ENCODE measurements at places on chromosomes 5 and 9.

- DNase-seq = no peak
Observed at GRCh38 chr5:40475561-40475960, 204.2 kb upstream of the PTGER4 start.

GRCh38 chr5:58985759-58986158 is 402.9 kb downstream of the RAB3C start:
- no peak for DNase-seq

DNA sequence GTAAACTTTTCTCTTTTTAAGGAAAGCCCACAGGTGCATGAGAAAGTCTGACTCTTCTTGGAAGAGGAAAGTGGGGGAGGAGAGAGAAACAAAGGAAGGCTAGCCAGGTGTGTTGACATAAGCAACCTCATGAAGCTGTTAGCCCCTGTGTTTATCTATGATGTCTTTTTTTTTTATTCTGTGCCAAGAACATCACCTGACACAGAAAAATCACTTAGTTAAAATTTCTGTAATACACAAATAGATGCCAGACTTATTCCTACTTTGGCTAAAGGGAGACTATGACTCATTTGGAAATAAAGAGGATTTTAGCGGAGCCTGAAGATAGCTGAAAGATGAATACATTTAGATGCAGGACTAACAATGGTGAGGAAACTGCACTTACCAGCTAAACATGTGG is 58.3 kb downstream of the BAAT start:
- DNase-seq = no peak

GRCh38 chr5:67214707-67215447 is 18.3 kb upstream of the CD180 start:
- no peak for DNase-seq

DNA sequence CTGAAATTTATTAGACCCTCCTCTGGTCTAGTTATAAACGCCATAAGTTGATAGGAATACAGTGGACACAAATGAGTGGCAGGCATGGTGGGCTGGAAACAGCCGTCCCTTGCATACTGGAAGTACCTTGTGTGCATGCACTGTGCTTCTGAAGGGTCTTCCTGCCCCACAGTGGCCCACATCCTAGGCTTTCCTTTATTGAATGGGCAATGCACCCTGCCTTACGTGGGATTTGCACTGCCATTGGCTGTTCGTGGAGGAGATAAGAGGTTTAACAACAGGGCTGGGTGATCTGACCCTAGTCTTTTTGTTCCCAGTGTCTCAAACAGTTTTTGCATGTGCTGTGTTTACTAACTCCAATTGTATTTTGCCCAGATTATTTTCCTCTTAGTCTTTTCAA is 480.8 kb downstream of the GADD45G start:
- DNase-seq = no peak

- DNase-seq = no peak
Observed at GRCh38 chr9:16045651-16046280, 492.9 kb downstream of the CCDC171 start.

- no peak for DNase-seq
Observed at GRCh38 chr5:74457876-74458275, 182.7 kb downstream of the ENC1 start.

GRCh38 chr5:88093765-88094164 is 174.9 kb downstream of the TMEM161B start:
- DNase-seq = no peak

GRCh38 chr5:158922263-158922592 is 177.5 kb downstream of the EBF1 start:
- no peak for DNase-seq

- DNase-seq = no peak
Observed at GRCh38 chr5:131706281-131706680, 71.3 kb upstream of the RAPGEF6 start.

- DNase-seq = no peak
Observed at GRCh38 chr5:167412556-167412955, 878.9 kb upstream of the WWC1 start.

DNA sequence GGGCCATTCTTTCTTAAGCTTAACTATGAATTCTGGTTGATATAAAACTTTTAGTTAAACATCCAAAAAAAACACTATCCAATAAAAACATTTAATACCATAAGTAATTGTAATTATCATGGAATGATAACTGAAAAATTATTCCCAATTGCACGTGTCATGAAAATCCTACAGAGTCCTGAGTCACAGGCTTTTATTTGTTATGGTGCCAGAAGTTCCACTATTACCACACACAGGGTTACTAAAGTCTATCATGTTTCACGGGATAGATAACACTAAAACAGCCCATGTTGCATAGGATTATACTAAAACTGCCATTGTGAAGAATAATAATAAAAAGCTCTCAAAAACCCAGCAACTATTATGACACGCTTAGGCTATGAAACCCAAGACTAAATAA is 1381.8 kb downstream of the EFNA5 start:
- DNase-seq = no peak

GRCh38 chr5:65190328-65191053 is 291.2 kb downstream of the ADAMTS6 start:
- no peak for DNase-seq

DNA sequence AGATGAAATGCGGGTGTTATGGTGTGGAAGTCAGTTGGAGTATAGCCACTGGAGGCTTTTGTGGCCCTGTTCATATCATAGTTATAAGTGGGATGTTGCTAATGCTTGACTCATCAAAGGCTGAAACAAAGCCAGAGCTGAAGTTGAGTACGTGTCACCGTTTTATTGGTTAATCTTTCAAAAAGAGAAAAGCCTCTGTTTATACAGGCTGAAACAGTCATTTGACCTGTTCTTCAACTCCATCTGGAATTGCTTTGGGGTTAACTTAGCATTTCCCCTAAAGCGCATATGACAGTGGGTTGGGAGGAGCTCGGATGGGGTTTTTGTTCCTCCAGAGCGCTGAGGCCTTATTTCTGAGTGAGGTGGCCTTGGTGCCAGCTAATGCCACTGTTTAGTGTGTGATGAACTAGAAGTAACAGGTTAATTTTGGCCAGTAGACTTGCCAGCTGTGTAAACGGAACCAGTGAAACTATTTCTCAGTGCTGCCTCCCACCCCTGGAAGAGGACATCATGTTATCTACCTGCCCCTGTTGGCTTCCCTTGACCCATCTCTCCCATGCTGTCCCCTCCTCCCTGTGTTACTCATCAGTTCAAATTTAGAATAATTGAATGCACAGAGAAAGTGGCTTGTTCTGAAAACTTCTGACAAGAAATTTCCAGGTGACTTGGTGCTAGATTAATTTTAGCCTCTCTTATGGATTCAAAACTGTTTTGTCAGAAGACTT is 34.2 kb downstream of the MTAP start:
- DNase-seq = no peak

DNA sequence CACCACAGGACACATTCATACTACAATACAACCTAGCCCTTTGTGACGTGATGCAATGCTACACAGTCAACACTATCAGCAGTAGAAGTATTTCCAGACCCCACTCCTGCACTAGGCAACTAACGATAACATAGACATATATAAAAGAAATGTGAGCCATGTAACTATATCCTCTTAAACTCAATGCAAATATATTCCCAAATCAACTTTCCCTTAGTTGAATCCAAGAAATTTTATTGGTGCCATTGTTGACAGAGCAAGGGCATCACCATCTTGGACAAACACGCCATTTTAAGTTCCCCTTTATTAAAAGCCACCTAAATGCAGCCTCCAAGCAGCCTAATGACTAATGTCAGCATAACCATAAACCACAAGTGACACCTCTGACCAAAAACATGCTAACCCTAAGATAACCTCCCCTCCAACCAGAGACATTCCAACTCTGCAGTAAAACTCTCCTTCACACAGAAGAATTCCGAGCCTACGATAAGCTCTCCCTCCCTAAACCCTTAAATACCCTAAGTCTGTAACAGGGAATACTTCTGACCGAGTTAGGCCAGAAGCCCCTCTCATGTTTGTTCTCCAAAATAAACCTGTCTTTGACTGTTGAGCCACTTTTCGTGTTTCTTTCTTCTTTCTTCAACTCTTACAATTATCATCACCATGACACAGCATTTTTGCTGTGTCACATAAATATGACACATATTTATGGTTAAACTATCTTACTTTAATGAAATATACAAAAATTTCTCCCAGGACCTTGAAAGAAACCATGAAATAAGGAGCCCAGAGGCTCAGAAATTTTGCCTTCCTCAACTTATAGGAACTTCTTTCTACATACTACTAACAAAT is 1497.8 kb downstream of the EFNA5 start:
- no peak for DNase-seq

DNA sequence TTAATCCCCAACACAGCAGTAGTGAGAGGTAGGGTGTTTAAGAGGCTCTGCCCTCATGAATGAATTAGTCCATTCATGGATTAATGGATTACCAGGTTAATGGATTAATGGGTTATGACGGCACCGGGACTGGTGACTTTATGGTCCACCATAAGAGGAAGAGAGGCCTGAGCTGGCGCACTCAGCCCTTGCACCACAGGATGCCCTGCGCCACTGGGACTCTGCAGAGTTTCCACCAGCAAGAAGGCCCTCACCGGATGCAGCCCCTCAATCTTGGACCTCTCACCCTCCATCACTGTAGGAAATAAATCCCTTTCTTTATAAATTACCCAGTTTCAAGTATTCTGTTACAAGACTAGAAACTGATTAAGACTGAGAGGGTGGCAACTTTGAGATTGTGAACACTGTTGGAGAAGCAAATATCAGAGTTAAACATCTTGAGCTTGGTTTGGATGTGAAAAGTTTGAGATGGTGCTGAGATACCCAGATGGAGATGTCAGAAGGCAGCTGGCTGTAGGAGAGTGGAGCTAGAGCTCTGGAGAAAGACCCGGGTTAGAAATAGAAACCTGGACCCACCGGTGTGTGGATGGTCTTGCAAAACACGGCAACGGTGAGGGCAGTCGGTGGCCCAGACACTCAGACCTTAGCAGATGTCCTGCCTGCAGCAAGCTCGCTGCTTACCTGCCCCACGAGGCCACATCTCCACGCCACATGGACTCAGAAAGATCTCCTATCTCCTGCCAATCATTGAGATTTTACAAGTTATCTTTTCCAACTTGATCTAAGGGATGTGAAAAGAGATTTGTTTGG is 98.8 kb downstream of the HSD17B3 start:
- DNase-seq = no peak

DNA sequence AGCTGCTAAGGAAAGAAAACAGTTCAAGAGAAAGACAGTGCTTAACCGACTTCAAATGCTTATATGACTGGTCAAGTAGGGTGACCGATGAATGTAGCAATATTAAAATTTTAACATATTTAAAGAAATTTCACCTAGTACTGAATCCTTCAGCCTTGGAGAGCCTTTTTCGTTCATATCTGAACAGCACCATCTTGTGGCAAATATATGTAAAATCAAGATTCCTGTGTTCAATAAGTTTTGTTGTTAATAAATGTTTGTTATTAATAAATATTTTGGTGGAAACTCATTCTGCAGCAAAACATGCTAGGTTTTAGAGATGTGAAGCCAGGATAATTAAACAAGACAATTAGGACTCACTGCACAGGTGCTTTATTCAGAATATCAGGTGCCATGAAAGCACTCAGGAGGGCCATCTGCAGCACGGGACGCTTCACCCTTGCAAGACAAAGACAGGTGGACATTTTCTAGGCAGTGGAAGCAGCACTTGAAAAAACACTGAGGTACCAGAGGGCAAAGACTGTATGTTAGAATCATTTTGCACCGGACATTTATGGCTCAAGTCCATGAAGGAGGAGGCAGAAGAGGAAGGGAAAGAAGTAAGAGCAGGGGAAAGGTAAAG is 15.6 kb downstream of the TICAM2 start:
- DNase-seq = peak; percentile 51

- DNase-seq = no peak
Observed at GRCh38 chr9:86099701-86100364, 475 bp upstream of the GOLM1 start.
